Right atrium auricular region (tissue), 2 donors: ENCODE measurements at places on chromosomes 2 and 18.
A peak's percentile ranks its signal among the peaks of the same experiment; 100 is the strongest.

GRCh38 chr2:40150266-40150665 lies 301.6 kb downstream of the SLC8A1 start:
- H3K27me3 ChIP-seq = no peaks in the 10 kb centered on the region
- no peak for DNase-seq
- no peak overlapping the region for H3K4me3 ChIP-seq
- peaks cover 5% of the 10 kb centered on the region for H3K36me3 ChIP-seq
- H3K27ac ChIP-seq = no peak overlapping the region
- H3K4me1 ChIP-seq = no peaks in the 10 kb centered on the region

DNA sequence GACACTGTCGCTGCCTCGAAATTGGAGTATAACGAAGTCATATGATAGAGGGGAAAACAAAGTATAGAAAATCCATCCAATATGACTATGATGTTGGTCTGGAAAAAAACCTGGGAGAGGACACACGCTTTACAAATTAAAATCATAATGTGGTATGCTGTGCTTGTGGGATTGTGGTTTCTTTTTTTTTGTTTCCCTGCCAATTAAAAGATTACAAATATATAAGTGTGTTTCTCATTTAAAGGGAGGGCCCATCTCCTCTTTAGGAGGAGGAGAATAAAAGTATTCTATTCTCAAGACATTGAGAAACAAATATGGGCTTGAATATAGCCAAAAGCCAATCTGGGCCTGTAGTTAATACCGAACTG lies 86.6 kb downstream of the EPHA4 start:
- H3K27me3 ChIP-seq = no peaks in the 10 kb centered on the region
- H3K36me3 ChIP-seq = peaks cover 11% of the 10 kb centered on the region
- DNase-seq = no peak
- H3K27ac ChIP-seq = peak overlapping the region; percentile 46

- peak overlapping the region; percentile 98 for H3K27ac ChIP-seq
- H3K36me3 ChIP-seq = peaks cover 8% of the 10 kb centered on the region
- no peak overlapping the region for H3K4me3 ChIP-seq
- no peak for DNase-seq
Observed at GRCh38 chr2:218570850-218571249, 2.2 kb downstream of the CNOT9 start.

DNA sequence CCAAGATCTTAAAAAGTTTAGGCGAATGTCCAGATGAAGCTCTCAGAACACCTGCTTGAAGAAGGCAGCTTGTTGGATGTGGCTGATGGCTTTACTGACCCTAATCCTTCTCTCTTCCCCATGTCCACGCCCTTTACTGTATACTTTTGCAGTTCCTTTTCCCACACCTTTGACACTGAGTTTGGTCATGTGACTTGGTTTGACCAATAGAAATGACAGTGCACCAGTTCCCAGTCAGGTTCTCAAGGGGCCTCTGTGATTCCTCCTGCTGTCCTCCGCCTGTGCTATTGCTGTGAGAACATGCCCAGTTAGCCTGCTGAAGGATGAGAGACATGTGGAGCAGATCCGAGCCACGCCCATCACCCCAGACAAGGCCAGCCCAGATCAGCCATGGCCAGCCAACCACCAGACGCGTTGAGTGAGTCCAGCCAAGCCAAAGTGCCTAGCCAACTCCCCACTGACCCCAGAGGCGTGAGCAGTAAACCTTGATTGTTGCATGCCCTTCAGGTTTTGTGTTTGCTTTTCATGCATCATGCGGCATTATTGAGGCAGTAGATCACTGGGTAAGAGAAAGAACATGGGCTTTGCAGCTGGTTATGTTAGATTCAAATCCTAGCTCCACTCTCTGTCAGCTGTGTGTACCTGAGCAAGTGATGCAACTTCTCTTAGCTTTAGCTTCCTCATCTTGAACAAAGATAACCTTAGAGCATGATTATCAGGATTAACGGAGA lies 258.0 kb upstream of the SIX2 start:
- H3K27me3 ChIP-seq = no peaks in the 10 kb centered on the region
- H3K4me1 ChIP-seq = no peaks in the 10 kb centered on the region
- no peak for DNase-seq
- no peak overlapping the region for H3K4me3 ChIP-seq

- H3K4me3 ChIP-seq = no peak overlapping the region
- no peaks in the 10 kb centered on the region for H3K36me3 ChIP-seq
- DNase-seq = no peak
- H3K4me1 ChIP-seq = no peaks in the 10 kb centered on the region
- no peak overlapping the region for H3K27ac ChIP-seq
Observed at GRCh38 chr2:100423631-100424030, 6.2 kb upstream of the CHST10 start.

GRCh38 chr2:67180841-67181240 lies 216.3 kb upstream of the ETAA1 start:
- no peak overlapping the region for H3K27ac ChIP-seq
- no peak for DNase-seq
- no peaks in the 10 kb centered on the region for H3K36me3 ChIP-seq
- H3K4me1 ChIP-seq = no peaks in the 10 kb centered on the region

DNA sequence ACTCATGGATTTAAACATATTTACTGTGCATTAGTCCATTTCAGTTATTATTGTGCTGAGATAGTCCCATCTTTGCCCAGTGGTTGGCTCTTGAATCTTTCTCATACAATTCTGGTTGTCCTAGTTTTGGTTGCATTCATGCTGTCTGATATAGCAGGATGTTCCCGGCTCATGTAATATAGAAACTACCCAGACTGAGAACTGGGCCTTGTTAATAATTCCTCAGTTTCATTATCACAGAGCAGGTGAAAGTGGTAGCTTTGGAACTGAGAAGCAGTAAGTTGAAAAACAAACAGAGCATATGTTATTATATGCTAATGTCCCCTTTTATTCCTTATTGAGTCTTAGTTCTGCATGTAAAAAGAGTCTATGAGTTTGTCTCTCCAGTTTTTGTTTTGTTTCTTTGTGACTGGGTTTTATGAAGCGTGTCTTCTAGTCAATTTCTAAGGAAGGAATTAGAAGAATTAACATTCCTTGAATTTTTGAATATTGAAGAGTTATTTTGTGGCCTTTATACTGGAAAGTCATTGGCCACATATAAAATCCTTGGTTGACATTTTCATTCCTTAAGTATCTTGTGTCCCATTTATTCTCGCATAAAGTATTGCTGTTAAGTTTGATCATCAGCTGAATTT lies 43.3 kb downstream of the EIF5B start:
- no peak overlapping the region for H3K4me3 ChIP-seq
- peaks cover 74% of the 10 kb centered on the region for H3K36me3 ChIP-seq
- no peak overlapping the region for H3K27ac ChIP-seq
- no peaks in the 10 kb centered on the region for H3K4me1 ChIP-seq
- no peaks in the 10 kb centered on the region for H3K27me3 ChIP-seq

GRCh38 chr2:108220191-108220590 lies 19.6 kb upstream of the SULT1C3 start:
- DNase-seq = no peak
- no peak overlapping the region for H3K4me3 ChIP-seq
- no peaks in the 10 kb centered on the region for H3K27me3 ChIP-seq

- H3K4me1 ChIP-seq = no peaks in the 10 kb centered on the region
- H3K4me3 ChIP-seq = no peak overlapping the region
- no peak for DNase-seq
Observed at GRCh38 chr2:128702616-128703015, 383.9 kb upstream of the HS6ST1 start.

DNA sequence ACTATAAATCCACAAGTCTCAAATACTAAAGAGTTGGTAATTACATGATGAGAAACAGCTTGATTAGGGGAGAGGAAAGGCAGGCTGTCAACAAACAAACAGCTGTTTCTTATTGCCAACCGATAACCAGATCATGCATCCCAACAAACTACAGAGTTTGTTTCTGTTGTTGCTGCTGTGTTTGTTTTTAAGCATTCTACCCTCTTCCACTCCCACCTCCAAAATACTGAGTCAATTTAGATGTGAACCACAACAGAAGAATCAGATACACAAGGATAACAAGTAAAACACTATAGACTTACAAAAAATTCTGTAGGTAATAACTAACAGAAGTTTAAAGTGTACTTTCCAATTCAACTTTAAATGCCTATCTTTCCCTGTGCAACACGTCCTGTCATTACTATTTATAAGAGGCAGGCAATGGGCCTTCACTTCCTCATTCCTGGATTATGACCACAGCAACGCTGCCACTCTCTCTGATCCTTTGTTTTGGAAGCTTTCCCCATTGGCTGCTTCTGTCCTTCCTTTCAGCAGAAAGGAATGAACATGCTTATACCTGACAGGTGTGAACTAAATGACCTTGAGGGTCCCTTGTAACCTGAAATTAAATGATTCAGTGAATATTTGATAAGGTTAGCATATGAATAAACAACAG lies 152.0 kb downstream of the SRBD1 start:
- no peak overlapping the region for H3K27ac ChIP-seq
- H3K36me3 ChIP-seq = no peaks in the 10 kb centered on the region
- no peak overlapping the region for H3K4me3 ChIP-seq
- DNase-seq = peak; percentile 58

DNA sequence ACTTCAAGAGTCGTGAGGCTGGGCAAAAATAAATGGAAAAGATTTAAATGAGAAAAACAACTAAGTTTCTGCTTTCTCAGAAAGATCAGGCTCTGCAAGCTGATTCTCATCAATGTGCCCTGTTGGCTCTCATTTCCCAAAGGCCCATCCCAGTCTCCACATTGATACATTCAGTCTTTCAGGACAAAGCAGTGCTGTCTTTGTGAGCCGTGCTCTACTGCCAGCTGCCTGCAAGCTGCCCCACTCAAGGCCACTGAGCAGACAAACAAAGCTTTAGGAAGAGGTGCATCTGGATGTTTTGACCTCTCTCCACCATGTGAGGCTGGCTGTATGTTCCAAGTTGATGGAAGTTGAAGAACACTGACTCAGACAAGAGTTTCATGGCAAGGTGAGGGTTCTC lies 48.8 kb downstream of the FSHR start:
- no peak for DNase-seq
- H3K4me1 ChIP-seq = no peaks in the 10 kb centered on the region
- no peak overlapping the region for H3K4me3 ChIP-seq

DNA sequence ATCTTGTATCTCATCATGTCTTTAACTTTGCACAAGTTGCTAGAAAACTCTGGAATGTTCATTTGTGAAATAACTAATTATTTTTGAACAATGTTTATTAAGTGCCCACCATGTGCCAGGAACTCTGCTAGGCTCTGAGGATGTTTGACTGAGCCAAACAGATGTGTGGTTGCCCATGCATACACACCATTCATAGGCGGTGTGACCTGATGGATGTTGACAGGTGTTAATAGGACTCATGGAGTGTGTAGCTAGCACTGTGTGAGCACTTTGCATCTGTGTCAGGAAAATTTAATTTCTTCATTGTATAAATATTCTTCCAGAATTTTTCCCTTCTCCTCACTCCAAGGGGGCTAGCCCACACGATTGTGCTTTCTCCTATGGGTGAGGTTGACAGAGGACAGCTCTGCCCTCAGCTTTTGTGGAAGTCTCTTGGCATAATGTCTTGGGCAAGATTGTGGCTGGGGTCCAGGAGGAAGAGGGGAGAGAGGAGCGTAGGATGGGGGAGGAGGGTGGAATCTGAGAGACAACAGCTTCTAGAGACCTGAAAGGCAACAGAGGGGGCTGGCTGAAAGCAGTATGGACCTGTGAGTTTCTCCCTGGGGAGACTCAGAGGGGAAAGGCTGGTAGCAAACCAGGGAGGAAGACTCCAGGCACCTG lies 214.6 kb upstream of the CXCR4 start:
- no peak overlapping the region for H3K4me3 ChIP-seq
- H3K27ac ChIP-seq = no peak overlapping the region
- no peak for DNase-seq
- H3K36me3 ChIP-seq = no peaks in the 10 kb centered on the region
- no peaks in the 10 kb centered on the region for H3K4me1 ChIP-seq
- no peaks in the 10 kb centered on the region for H3K27me3 ChIP-seq

- no peaks in the 10 kb centered on the region for H3K27me3 ChIP-seq
- DNase-seq = peak; percentile 80
- no peak overlapping the region for H3K4me3 ChIP-seq
- peak overlapping the region; percentile 49 for H3K27ac ChIP-seq
Observed at GRCh38 chr2:9165625-9166024, 41.0 kb upstream of the ASAP2 start.

DNA sequence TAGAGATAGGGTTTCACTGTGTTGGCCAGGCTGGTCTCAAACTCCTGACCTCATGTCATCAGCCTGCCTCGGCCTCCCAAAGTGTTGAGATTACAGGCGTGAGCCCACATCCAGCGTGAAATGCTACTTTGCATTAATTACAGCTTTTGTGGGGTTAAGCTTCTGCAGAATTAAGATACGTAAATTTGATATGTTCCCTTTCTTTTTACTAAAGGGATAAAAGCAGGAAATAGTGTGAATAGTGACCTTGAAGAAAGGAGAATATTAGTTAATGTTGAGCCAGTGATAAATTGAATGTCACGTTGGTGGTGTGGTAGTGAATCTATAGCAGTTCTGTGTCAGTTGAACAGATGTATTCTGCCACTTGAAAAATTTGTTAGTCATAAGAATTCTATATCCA lies 16.9 kb downstream of the SMCHD1 start:
- H3K27ac ChIP-seq = no peak overlapping the region
- DNase-seq = no peak

DNA sequence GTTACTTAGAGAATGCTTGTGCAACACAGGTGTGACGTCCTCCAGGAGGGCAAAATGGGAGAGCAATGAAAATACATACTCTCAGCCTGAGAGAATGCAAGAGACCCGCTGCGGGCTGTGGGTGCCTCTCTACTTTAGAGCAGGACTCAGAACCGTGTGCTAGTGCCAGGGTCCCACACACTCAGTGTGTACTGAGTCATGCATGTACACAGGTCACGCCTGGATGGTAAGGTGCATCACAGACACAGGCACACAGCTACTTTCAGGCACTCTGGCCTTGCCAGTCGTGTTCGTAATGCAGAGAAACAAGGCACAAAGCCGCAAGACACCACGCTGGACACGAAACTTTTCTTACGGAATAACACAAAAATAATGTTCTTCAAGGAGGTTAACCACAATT lies 125.3 kb downstream of the ZNF516 start:
- H3K4me3 ChIP-seq = no peak overlapping the region
- H3K36me3 ChIP-seq = peaks cover 18% of the 10 kb centered on the region
- no peak for DNase-seq

DNA sequence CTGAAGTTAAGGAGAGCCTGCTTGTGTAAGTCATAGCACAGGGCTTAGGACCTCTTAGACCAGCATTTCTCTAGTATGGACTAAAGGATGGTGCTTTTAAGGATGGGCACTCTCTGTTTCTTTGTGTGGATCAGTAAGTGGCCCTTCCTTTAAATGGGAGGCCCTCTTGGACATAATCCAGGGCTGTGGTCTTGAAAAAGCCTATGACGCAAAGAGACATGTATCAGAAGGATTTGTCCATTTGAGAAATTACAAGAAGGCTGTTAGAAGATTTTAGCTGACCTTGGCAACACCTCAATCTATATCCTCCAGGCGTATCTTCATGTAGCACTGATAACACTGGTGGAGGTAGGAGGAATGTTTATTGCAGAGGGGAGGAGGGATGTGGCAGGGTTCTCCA lies 79.2 kb downstream of the PRPF40A start:
- H3K27me3 ChIP-seq = no peaks in the 10 kb centered on the region
- H3K36me3 ChIP-seq = peaks cover 37% of the 10 kb centered on the region
- H3K27ac ChIP-seq = no peak overlapping the region
- DNase-seq = no peak
- H3K4me3 ChIP-seq = no peak overlapping the region
- no peaks in the 10 kb centered on the region for H3K4me1 ChIP-seq

- no peak overlapping the region for H3K4me3 ChIP-seq
- H3K36me3 ChIP-seq = no peaks in the 10 kb centered on the region
- no peak overlapping the region for H3K27ac ChIP-seq
- H3K4me1 ChIP-seq = no peaks in the 10 kb centered on the region
- H3K27me3 ChIP-seq = no peaks in the 10 kb centered on the region
- no peak for DNase-seq
Observed at GRCh38 chr2:143428700-143429099, 299.5 kb downstream of the ARHGAP15 start.
